ENCODE measurements at places on chromosomes 2 and 18. TPM values are rescaled to one million over a fixed set of nuclear protein-coding genes. Genes with fewer than 3 reads are reported as not detected.

TEKT4 gene
- not detected for total RNA-seq

DNA sequence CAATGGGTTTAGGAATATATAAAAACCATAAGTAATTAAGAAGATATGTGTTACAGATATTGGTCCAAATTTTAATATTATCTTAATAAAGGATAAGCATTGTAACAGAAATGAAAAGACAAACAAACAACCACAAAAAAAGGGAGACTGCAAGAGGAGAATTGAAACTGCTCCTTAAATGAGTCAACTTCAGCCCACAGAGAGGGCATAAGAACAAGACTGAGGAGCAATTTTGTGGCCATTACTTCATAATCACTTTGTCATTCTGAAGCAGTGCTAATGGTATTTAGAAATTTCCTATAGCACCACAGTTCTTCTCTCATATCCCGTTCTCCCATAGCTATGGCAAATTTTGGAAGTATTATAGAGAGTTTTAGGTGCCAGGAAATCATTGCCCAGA lies 193.2 kb upstream of the HNMT start:
- no peak for DNase-seq

ANKRD36 gene
- total RNA-seq = 11.0 TPM

GRCh38 chr2:30425326-30425725 lies 21.7 kb upstream of the LCLAT1 start:
- DNase-seq = peak; percentile 13

- DNase-seq = no peak
These were observed 93.5 kb downstream of the POLR1A start for GRCh38 chr2:86012007-86012712.

DSC1 gene
- total RNA-seq = not detected

- peak; percentile 15 for DNase-seq
These were observed 63.4 kb downstream of the NYAP2 start for GRCh38 chr2:225462945-225463344.

- DNase-seq = no peak
These were observed 272.1 kb upstream of the RND3 start for GRCh38 chr2:150759531-150759930.

DCDC2C gene
- total RNA-seq = not detected

GRCh38 chr2:239744706-239745340 lies 280.3 kb downstream of the NDUFA10 start:
- no peak for DNase-seq

- DNase-seq = no peak
These were observed 98.9 kb upstream of the PMAIP1 start for GRCh38 chr18:59800897-59801296.

CABYR gene
- total RNA-seq = 0.90 TPM

- peak; percentile 28 for DNase-seq
These were observed 37.3 kb downstream of the ST3GAL5 start for GRCh38 chr2:85851253-85852151.

DNA sequence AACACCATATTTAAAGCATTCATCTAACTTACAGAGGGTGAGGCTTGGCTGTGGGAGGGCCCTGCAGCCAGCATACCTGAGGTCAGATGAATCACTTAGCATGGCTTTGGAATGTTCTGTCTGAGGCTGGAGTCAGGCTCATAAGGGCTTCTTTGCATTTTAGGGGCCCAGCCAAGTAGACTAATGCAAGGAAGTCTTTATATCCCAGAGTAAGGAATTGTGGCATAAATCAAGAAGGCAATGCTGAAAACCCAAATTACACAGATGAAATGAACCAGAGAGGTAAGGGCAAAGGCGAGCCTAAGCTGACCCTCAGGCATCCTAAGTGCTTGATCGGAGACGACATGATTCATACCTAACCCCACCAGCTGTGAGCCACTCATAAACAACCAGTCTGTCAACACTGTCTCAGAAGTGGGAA lies 383.6 kb downstream of the DCC start:
- peak; percentile 68 for DNase-seq

DNA sequence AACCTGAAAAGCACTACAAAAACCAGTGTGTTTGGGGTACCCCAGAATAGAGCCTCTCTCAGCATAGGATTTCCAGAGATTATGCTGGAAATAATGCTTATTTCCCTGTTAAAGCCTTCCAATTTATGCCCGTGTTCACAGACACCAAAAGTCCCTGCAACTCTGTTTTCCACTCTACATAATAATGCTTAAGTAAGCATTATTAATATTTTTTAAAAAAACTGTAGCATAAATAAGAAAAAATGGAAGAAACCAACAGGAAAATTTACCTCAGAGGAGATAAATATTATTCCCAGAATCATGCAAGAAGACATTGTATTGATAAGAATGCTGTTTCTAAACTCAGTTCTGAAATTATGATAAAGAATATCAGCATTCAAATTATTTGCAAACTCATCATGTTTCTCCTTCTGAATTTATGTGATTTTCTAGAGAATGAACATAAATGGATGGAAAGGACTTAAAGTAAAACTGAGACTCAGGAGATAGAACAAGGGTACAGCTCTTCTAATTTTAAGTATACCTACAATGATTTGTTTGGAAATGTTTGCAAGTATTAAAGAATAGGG lies 241.7 kb downstream of the LRP1B start:
- DNase-seq = no peak

PRSS56 gene
- not detected for total RNA-seq

- DNase-seq = no peak
These were observed 14.6 kb upstream of the MCM6 start for GRCh38 chr2:135890835-135891234.

DNA sequence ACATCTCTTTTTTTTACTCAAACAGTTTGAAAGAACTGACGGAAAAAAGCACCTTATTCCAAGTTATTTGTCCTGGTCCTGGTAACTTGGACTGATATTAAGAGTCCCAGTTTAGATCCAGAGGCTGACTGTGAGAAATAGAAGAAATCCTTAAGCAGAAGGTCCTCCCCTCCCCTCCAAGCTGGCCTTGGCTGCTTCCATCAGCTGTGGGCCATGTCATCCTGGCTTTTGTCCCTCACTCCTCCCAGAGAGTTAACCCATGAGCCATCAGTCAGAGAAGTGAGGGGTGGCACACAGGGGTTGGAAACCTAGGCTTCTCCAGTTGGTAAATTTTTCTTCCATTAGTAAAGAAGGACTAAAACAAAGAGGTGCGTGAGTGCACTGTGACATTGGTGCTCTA lies 9.7 kb upstream of the NAPG start:
- DNase-seq = no peak

SERPINB10 gene
- 0.79 TPM for total RNA-seq

PID1 gene
- 9.5 TPM for total RNA-seq

DNA sequence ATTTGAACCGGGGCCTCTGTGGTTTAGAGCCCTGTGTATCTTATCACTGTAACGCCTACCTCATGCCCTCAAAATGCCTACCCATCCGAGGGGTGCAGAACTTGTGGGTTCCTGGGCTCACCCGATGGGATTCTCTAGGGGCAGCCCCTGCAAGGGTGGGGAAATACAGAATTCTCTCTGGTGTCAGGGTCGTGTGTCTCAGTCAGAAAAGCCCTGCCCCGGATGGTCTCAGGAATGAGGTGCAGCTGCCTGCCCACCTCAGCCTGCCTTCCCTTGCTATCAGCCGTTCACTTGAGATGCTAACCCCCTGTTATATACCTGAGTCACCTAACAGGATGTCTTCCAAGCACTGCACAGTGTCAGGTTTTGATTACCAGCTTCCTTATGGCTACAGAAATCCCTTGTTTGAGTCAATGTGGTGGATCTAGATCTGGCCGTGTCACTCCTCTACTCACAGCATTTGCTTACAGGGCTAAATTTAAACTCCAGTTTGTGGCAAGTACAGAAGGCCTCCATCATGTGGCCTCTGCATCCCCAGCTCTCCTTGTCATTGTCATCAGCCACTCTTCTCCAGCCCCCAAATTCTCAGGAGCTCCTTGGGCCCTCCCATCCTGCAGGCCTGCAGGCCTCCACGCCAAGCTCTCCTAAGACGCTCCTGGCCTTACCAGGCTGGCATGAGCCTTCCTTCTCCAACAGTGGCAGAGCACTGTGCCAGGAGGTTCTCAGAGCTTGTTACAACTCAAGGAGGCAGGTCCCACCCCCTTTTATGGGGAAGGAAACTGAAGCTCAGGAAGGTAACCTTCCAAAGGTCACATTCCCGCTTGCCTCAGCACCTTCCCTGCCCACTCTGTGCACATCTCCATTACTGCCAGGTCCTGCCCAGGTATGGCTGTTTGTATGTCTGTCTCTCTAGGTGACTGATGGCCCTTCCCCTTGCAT lies 14.3 kb upstream of the MAP3K2 start:
- peak; percentile 84 for DNase-seq

GRCh38 chr18:11392292-11392691 lies 217.1 kb upstream of the SLC35G4 start:
- peak; percentile 2 for DNase-seq

GRCh38 chr18:31821545-31822171 lies 61.0 kb upstream of the SLC25A52 start:
- DNase-seq = no peak

- DNase-seq = peak; percentile 42
These were observed 46.7 kb downstream of the GLS start for GRCh38 chr2:190927301-190927700.

GRCh38 chr2:150142561-150142960 lies 344.9 kb downstream of the RND3 start:
- DNase-seq = peak; percentile 98

DNA sequence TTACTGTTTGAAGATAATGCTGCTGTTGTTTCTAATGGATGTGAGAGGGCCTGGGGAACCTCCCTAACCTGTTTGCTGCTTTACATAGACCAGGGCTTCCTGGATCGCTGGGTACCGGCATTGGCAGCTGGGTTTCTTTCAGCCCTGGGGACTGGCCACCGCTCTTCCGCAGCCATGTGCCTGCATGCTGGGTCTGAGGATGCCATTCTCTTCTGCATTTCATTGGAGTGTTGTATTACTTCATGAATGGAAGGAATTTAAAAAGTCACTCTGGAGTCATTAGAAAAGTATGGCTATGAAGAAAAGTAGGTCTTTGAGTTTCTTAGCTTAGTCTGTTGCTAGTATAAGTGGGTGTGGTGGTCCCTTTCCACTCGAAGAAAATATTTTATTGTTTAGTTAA lies 107.3 kb upstream of the MGAT5 start:
- peak; percentile 54 for DNase-seq

NEU2 gene
- total RNA-seq = not detected

GRCh38 chr2:219497495-219498279 lies 1.0 kb upstream of the GMPPA start:
- peak; percentile 46 for DNase-seq

DNA sequence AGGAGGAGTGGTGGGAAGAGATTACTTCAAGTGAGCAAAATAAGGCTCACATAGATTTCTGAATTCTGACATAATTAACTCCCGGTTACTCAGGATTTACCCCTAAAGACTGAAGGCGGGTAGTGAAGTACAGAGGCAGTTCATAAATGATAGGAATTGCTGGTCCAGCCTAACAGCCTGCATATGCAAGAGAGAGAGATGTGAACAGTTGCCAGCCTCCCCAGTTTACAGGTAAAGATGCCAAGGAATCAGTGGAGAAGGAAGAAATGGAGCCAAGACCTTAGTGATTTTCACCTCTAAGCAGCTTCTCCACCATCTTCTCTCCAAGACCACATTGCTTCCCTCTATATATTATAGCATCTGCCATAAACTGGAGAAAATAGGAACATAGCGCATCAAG lies 91.8 kb upstream of the THUMPD2 start:
- no peak for DNase-seq

GRCh38 chr2:5125017-5125730 lies 567.0 kb upstream of the SOX11 start:
- no peak for DNase-seq

DNA sequence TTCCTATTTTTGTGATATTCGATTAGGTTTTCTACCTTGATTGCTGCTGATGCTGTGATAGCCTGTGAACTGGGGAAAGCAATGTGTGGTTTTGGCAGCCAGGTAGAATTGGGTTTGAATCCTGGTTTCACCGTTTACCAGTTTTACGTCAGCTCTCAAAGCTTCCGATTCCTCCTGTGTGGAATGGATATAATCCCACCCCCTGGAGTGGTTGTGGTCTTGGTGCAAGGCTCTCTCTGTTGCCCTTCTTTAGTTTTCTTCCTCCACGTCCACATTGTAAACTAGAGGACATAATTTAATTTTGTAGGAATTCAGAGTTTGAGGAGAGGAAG lies 45.0 kb downstream of the PHLPP1 start:
- DNase-seq = no peak

- DNase-seq = peak; percentile 57
These were observed 7.2 kb downstream of the MTHFD2 start for GRCh38 chr2:74205596-74205995.

SFTPB gene
- not detected for total RNA-seq

DNA sequence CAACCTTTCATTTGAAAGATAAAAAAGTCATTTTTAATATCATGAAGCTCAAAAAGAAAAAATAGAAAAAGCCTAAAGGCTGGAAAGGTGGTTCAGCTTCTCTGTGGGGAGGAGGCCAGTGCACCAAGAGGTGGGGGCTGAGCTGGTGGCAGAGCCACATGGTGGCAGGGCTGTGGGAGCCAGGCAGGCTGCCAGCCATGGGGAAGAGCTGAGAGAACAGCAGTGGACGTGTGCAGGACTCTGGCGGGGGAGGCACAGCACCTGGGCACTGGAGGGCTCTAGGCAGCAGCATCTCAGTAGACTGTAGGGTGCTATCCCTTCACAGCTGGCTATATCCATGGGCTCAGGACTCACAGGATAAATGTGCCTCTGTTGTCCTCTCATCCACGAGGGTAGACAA lies 47.8 kb downstream of the STK25 start:
- DNase-seq = no peak

DNA sequence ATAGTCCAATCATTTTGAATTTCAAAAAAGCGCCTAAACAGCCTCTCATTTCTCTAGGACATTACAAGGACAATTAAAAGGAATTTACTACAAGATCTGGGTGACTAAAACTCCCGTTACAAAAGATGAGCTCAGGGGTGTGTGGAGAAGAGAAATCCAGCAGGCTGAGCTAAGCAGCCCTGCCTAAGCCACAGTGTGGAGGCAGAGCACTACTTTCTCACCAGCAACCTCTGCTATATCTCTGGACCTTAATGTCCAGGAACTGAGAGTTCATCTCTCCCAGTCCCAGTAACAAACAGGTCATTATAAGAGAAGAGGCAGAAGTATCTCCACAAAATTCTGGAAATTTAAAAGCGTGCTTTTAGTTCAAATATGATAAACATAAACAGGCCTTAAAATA lies 18.9 kb upstream of the ANKRD62 start:
- DNase-seq = no peak

GRCh38 chr2:15914596-15915385 lies 25.6 kb upstream of the MYCN start:
- no peak for DNase-seq

DNA sequence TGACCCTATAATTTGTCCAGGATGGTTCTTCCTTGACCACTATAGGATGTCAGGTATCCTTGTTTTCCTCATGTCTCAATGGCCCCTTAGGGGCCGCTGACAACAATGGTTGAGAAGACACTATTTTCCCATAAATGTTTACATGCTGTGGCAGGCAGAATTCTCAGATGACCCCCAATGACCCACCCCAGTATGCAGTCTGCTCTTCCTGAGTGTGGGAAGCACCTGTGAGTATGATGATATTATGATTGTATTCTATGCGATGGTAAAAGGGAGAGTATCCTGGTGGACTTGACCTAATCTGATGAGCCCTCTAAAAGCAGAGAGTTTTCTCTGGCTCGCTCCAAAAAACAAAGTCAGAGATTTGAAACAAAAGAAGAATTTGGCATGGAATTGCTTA lies 123.1 kb upstream of the DLX2 start:
- DNase-seq = no peak
